ENCODE measurements at places on chromosomes 7 and 10.

GRCh38 chr7:21850531-21851285 lies 95.0 kb downstream of the CDCA7L start:
- DNase-seq: no peak

- no peak for DNase-seq
These were observed 155.7 kb downstream of the SORCS3 start for GRCh38 chr10:104796823-104797222.

DNA sequence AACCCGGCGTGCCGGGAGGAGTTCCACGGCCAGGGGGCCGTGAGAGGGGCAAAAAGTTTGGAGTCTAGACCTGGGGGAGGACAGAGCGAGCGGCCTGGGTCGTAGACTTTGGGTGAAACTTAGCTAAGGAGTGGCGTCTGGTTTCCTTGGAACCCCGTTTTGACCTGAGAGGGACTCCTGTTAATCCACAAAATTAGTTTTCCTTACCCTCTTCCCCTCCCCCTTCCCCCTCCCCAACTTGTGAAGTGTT lies 574 bp downstream of the MARCHF5 start:
- no peak for DNase-seq

DNA sequence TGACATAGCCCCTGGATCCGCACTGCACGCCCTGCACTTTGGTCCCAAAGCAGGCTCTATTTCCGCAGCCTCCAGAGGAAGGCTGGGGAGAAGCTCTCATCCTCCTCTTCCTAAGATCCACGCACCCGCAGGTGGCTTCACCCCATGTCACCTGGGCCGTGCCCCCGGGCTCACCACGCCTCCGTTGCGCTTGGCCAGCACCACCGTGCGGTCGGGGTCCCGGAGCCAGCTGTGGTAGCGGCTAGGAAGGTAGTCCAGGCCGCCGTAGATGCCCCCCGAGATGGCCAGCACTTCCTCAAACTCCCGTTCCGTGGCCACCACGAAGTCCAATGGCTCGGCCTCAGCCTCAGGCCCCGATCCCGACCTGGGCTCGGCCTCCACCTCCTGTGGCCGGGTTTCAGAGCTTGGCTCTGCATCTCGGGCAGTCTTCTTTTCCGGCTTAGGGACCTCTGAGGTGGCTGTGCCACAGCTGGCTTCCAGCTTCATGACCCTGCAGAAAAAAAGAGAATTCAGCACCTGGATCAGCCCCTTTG lies 5.7 kb downstream of the NAT16 start:
- DNase-seq: no peak

- peak; percentile 45 for DNase-seq
These were observed 46.6 kb downstream of the CCSER2 start for GRCh38 chr10:84375011-84375410.

DNA sequence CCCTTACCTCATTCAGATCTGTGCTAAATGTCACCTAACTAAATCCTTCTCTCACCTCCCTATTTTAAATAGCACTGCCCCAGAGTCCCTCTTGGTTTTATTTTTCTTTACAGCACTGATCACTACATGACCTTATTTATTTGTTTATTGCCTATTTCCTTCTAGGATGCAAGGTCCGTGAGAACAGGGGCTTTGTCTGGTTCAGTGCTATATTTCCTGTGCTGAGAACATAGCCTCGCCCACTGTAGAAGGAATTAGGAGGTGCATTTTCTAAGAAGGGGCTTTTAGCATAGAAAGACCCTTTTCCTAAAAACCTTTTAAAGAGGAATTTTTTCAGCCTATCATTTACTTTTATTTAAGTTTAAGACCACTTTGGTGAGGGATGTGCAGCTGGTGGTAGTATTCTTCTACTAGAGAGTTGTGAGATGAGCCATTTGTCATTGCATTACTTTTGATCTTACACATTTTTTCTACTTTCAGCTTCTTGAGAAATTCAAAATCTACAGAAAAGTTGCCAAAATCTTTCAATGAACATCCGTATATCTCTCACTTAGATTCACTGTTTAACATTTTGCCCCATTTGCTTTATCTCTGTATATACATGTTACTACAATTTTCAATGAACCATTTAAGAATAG lies 13.5 kb upstream of the PCGF5 start:
- no peak for DNase-seq

- no peak for DNase-seq
These were observed 20.4 kb upstream of the ZNF488 start for GRCh38 chr10:47404446-47404845.

GRCh38 chr10:89330537-89331212 lies 2.9 kb downstream of the IFIT3 start:
- DNase-seq: no peak

DNA sequence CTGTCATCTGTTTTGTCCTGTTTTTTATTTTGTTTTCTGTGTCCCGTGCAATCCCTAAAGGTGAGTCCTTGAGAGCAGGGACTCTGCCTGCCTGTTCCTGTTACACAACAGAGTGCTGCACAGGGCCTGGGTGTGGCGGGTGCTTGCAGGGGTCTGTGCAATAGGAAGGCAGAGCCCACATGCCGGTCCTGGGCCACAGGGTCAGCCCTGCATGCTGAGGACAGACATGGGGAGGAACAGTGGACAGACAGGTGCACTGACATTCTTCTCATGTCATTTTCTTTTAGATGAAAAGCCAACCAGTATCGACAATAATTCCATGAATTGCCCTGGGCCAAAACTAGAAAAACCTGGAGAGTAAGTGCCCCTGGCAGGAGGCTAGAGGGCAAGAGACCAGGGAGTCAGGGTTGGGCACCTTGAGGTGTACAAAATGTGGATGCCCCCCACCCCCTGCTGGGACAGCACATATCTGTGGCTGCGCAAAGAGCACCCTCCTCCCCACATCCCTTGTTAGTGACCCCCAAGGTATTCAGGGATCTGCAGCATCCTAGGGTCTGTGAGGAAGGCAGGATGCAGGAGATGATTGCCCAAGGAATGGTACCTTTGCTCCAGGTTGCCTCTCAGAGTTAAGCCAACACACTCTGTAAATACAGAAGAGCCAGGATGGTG lies 19.9 kb downstream of the ANTXRL start:
- no peak for DNase-seq

DNA sequence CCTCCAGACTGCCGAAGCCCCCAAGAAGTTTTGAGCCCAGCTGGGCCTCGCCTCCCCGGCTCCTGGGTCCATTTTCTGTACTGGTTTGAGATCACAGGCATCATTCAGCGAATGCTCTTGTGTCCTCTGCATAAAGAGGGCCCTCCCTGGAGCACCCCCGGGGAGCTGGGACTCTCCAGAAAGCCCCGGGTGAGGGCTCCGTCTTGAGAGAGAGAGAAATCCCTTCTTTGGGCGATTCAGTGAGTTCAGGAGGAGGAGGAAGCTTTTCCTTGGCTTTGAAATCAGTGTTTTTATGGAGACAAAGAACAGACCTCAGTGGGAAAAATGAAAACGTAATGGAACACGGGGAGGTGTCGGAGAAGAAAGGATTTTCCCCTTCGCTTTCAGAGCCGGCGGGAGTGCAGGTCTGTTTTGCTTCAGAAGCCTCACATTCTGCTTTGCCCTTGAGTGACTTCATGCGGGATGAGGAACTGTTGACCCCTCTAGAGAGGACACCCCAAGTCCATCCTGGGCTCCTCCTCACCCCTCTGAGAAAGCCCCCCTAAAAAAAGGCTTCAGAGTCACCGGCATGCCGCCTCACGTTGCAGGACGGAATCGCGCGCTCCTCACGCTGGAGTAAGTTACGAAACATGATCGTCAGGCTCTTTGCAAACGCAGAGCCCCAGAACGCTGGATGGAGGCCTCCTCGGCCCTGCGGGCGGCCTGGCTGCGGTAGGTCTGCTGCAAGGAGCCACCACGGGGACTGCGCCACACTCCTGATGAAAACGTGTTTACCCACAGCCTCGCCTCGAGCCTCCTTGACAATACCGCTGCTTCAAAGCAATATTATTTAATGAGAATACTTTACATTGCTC lies 8.5 kb upstream of the AP5Z1 start:
- DNase-seq: no peak

Measured in inflammatory macrophage (primary cell).